ENCODE measurements at places on chromosomes 12 and 14. TPM values are rescaled to one million over a fixed set of nuclear protein-coding genes. Genes with fewer than 3 reads are reported as not detected.

DNA sequence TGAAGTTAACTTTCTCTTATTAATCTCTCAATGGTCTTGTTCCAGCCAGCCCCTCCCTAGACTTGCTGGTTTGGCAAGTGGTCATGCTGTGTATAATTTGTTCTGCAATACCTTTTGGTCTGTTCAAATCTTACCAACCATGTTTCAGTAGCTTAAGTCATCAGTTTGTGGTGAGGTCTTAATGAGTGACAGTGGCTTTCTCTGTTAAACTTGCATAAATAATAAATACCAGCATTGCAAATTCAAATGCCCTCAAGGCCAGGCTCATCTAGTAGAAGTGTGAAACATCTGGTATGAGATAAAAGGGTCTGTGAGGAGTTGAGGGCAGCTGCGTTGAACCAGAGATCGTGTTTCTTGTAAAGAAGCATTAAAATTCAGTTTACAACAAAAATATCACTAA lies 319.5 kb downstream of the TMEM117 start:
- DNase-seq: no peak

DNA sequence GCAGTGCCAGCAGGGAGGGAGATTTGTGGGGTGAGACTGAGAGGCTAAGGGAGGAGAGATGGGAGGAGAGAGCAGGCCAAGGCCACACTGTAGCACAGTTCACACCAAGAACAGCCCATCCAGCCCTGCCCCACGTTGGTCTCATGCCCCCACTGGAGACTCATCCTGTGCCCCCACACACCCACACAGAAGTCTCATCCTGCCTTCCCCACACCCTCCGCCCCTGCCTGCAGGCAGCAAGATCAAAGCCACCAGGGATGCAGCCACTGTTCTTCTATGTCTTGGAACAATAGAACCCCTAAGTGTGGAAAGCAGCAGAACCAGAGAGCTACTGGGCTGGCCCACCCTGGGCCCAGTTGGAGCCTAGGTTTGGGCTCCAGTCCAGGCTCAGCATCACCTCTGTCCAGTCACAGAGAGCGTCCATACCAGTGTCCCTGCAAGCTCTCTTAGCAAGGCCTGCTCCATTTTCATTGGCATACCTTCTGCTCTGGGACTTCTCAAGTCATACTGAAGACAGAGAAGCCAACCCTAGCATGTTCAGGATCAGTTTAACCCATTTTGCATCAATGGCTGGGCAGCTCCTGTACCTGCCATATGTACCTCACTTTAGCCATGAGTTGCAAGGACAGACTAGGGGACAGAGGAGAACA lies 31.7 kb upstream of the HDAC7 start:
- no peak for DNase-seq

DNA sequence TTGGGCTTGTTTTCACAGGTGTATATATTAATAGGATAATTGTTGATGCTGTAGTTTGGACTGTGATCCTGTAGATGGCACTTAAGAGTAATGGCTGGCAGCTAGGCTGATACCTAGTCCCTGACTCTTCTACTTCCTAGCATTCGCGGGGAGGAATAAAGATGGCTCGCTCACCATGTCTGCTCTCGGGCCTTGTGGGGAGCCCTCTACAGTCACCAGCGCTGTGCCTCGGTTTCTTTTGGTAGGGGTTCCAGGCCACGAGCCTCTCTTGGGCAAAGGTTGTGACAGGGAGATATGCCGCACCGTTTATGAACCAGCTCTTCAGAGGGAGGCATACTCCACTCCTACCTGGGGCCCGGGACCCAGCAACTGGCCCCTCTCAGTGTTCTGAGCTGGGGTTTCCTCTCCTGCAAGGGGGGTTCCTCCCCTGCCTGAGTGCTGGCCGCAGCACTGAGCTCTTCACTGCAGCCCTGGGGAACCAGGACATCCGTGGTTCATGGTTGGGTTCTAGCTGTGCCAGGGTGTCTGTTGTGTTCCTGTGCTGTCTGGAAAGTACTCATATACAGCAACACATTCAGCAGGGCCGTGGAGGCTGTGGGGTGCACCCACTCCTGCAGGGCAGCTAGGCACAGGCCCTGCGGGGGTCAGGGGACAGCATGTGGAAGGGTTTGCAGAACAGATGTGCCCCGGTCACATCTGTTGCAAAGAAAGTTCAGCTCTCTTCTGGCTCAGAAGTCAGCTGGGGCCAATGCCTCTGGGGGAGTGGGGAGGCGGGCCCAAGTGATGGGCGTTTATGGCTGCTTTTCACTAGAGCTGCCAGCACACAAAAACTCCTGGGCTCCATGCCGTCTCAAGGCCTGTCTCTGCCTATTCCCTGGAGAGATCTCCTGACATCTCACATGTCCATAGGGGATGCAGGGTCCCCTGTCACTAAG lies 147.9 kb downstream of the PPFIA2 start:
- no peak for DNase-seq

GRCh38 chr14:50008562-50008961 lies 107.8 kb downstream of the VCPKMT start:
- no peak for DNase-seq

- no peak for DNase-seq
Measured at GRCh38 chr14:102903889-102904512, 18.5 kb upstream of the AMN start.

DNA sequence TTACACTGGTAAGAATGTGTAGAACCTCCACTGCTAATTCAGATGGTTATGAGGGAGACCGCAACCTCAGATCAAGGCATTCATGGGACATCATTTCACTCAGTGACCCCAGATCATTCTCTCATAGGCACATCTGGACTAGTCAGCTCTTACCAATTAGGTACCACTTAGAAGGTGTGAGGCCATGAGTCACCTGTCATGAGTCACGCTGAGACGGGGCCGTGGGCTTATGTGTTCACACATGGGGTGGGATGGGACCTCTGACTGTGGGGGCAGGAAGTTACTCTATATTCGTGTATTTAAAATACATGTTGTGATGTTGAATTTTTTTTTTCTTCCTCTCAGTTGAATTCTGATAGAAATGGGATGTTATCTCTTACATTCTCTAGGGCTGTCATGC lies 55.9 kb downstream of the CCDC92 start:
- no peak for DNase-seq

GRCh38 chr12:16613199-16613598 lies 7.2 kb upstream of the LMO3 start:
- peak; percentile 22 for DNase-seq

DNA sequence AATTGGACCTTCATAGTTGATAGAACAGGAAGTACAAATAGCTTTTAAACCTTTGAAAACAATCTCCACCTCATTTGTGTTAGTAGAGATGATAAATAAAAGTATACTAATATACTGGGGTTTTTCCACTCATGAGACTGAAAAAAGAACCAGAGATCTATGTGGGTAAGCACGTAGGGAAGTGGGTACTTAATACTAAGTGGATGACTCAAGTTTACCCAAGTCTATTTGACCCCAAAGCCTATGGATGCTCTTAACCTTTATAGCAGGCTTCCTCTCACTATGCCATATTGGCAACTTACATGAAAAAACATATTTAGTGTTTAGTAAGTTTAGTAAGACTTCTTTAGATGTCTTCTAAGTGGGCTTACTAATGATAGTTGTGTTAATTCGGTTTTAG lies 49.2 kb upstream of the CHPT1 start:
- DNase-seq: no peak

GRCh38 chr14:66306101-66306500 lies 180.1 kb upstream of the CCDC196 start:
- no peak for DNase-seq

ANAPC5 gene
- total RNA-seq: 136 TPM

GZMB gene
- not detected for total RNA-seq
